Activated naive CD4-positive, alpha-beta T cell (primary cell): ENCODE measurements at places on chromosomes 2 and 18.

DNA sequence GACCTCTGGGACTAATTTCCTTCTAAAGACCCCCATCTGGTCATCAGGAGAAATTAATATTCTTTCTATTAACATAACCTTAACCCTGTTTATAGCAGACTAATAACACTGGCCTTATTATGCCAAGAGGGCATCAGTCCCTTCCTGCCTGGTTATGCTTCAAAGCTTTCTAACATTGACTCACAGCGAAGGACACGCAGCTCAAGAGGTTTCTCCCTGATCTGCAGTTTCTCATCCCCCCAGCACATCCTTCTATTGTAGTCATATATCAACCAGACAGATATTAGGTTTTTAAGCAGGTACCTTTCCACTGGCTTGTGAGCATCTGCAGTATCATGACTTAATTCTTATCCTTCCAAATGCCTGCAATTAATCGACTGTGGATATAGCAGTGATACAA is 100.0 kb upstream of the CXCR4 start:
- DNase-seq: no peak

DNA sequence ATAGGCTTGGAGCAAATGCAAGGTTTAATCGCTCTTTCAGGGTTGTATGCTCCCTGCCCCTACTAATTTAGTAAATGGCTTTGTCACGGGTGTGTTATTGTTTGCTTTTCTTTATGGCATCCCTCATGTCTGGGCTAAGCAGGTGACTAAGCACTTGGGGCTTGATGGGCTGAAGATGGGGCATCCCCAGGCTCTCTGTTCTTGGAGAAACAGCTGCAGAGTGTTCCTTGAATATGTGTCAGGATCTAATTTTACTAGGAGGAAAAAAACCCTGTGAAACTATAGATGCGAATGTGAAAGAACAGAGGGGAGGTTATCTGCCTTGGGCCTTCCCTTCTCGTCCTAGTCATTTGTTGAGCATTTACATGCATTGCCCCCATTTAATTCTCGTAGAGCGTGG is 94.7 kb upstream of the TAF1B start:
- no peak for DNase-seq

- no peak for DNase-seq
Measured at GRCh38 chr2:238974501-238975166, 126.7 kb downstream of the TWIST2 start.

DNA sequence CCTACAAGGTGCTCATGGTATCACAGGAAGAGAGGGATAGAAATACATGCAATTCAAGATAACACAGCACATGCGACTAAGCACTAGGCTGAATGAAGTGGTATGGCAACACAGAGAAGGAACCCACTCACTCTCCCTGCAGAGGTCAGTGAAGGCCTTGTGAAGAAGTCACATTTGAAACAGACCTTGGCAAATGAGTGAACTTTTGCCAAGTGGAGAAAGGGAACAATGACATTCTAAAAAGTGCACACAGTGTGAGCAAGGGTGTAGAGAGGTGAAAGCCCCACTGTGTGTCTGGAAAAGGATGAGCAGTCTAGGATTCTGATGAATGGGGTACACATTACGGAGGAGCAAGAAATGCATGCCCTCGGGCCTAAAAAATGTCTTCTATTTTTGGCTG is 23.3 kb downstream of the KLF7 start:
- DNase-seq: no peak

DNA sequence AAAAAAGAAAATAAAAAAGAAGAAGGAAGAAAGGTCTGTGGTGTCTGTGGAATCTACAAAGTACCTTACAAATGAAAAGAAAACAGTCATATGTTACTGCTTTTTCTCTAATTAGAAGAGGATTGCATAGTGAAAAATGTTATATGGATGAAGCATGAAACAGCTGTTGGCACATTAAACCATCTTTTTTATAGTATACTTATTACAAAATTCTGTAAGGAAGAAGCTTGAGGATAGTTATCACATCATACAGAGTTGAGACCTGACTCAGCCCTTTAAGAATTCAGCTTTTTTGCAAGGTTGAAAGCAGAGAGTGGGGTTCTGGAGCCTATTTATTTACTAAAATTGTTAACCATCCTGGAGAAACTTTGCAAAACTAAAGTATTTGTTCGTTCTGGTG is 222.7 kb downstream of the PHLPP1 start:
- DNase-seq: no peak
